ENCODE measurements at places on chromosomes 1 and 21.

- DNase-seq: peak; percentile 86
Measured at GRCh38 chr1:119702384-119702783, 9.3 kb upstream of the PHGDH start.

DNA sequence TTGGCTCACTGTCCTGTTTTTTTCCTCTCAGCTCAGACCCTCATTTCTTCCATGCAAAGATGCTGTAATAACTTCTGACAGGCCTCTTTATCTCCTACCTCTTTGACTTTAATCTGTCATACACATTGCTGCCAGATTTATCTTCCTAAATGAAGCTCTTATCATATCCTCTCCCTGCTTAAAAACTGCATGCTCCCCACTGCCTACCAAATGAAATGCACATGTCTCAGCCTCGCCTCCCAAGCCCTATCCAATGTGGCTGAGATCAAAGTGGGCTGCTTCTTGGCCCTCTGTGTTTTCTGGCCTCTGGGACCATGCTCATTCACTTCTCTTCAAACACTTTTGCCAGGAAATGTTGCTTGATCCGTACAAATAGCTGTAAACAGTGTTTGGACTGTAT, 38.3 kb downstream of the IRF2BP2 start:
- no peak for DNase-seq

- no peak for DNase-seq
Measured at GRCh38 chr1:110879758-110880606, 7.0 kb downstream of the CD53 start.

DNA sequence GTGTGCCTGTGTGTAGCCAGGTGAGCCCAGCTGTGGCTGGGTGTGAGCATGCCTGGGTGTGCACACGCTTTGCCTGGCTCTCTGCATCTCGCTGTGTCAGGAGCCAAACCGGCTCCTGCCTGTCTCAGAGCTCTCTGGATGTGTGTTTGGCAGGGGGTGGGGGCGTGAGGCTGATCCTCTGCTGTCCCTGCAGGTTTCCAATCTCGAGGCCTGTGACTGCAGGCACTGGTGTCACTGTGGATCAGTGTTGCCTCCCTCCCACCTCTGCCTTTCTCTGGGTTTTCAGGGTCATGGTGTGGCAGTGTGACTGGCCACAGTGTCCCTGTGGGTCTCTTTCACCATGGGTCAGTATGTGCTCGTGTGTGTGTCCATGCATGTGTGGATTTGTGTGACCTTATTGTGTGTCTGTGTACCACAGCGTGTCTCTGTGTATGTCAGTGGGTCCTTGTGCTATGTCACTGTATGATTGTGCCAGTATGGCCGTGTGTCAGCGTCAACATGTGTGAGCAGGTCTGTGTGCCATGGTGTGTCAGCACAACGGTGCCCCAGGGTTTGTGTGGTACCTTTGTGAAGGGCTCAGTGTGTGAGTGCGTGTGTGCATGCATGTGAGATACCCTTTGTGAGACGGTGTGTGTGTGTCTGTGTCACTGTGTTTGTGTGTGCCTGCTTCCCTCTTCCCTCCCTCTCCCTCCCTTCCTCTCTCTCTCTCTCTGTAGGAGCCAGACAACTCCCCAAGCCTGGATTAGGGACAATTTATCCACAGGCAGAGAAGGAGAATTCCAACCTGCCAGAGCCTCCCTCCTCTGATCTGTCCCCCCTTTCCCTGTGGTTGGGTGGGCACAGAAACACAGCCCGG, 43.4 kb downstream of the AHDC1 start:
- DNase-seq: no peak

- DNase-seq: peak; percentile 88
Measured at GRCh38 chr1:154624746-154625643, 17.0 kb upstream of the ADAR start.

DNA sequence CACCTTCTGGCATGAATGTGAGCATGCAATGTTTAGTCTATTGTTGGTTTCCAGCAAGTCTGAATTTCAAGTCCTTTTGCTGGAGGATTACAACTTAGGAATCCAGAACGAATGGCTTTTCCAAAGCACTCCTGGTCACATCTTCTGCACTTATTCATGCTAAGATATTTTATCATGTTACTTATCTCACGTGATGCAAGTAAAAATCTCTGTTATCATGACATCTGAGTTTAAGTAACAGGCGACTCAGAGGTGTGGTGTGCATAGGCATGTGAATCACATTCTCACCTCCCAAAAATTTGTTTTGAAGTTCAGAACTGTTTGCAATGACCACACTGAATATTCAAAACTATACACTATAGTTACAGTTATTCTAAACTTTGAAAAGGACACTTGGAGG, 204.8 kb upstream of the FGGY start:
- DNase-seq: peak; percentile 53

- DNase-seq: no peak
Measured at GRCh38 chr1:26288311-26288941, 8.5 kb downstream of the SH3BGRL3 start.

DNA sequence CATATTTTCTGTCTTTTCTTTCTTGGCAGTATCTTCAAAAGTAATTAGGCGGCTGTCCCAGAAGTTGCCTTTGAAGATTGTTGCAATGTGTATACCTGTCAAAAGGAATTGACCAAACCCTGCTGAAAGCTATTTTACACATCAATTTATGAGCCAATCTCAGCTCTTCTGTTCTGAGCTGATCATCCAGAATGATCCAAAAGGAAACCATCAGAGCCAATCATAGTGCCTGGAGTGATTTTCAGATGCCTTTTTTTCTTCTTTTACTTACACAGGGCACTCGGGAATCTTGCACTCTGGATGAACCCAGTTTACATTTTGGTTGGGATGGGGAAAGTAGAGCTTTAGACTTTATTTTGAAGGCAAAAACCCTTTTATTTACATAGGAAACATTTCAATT, 21.8 kb upstream of the APOBEC4 start:
- DNase-seq: no peak

DNA sequence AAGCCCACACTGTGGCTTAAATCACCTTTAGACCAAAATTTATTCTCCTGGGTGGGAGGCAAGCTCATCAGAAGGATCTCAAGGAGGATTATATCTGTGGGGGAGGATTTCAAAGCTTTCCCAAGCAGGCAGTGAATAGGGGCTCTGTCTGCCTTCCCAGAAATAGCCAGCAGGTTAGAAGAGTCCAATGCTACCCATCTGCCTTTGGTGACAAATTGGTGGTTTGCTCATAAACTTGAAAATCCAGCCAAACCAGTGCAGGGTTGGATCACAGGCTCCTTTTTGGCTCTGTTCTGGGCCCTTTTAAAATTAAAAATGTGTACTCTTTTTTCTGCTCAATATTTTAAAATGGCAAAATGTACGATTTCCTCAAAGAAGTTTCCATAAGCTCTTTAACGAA, 118.9 kb upstream of the ZC3H11B start:
- DNase-seq: no peak

- no peak for DNase-seq
Measured at GRCh38 chr1:188427642-188428041, 1598.9 kb downstream of the PLA2G4A start.

DNA sequence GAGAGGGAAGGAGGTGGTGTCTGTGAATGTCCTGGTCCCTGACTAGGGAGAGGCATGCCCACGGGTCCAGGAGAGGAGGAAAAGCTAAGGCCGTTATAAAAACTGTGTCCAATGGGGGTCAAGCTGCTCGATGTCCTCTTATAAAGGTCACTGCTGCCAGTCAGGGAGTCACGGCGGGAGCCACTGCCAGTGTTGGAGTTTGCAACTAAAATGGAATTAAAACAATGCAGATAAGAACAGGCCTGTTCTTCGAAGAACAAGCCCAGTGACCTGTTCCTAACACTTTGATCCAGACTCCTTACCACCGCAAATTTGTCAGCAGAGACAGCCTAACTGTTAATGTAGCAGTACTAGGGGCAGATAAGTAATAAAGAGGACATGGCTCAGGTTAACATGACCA, 56.1 kb upstream of the SDC3 start:
- no peak for DNase-seq

- no peak for DNase-seq
Measured at GRCh38 chr1:94438692-94439276, 20.6 kb downstream of the ABCD3 start.

- DNase-seq: no peak
Measured at GRCh38 chr1:54284781-54285529, 85.0 kb downstream of the MRPL37 start.

DNA sequence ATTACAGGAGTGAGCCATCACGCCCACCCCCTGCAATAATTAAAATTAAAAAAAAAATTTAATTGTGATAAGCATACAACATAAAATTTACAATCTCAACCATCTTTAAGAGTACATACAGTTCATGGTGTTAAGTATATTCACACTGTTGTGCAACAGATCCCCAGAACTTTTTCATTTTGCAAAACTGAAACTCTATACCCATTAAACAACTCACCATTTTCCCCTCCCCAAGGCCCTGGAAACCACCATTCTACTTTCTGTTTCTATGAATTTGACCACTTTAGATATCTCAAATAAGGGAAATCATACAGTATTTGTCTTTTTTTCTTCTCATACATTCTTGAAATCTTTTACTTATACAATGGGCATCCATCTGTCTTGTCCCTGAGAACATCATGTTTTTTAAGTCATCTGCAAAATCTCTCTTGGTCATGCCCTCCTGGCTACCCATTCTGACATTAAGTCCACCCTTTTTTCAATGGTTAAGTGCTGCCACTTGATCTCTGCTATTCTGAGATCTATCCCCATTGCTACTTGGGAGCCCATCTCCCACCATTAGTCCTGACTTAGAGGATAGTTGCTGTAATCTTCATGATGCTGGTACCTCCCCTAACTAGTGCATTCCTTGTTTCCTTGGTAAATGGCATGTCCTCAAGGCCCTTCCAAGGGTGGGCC, 39.4 kb upstream of the ZFYVE9 start:
- DNase-seq: no peak

GRCh38 chr21:22351076-22351475, 1352.9 kb downstream of the NCAM2 start:
- no peak for DNase-seq

DNA sequence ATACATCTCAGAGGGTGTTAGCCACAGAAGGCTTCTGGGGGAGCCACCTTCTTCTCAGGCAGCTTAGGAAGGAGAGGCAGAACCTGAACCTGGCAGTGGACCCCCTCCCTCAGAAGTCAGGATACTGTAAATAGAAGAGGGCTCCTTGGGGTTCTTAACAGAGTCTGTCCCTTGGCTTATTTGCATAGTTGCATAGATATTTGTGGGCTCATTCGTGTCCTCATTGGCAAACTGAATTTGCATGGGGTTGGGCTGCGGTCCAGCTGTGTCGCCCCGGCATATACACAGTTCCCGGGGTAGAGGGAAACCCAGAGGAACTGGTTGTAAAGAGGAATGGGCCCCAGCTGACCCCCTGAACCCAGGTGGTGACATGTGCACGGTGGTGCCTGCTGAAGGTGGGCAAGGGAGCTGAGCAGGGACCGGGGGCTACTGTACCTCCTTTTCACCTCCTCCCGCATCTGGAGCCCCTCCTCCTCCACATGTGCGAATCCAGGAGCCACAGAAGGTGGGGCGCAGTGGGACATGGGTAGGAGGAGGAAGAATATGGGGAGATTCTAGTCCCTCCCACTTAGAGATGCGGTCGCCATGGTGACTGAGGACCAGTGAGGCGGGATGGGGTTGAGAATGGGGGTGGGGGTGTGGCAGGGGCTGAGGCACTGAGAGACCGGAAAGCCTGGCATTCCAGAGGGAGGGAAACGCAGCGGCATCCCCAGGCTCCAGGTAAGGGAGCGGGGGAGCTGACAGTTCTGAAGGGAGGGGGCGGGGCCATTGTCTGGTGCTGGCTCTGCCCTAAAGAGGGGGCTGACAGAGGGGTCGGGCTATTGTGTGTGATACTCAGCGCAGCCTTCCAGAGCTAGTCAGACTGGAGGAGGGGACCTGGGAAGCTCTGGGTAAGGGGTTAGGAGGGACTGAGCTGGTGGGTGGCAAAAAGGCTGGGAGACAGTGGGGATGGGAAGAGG, 3.7 kb upstream of the SEMA4A start:
- no peak for DNase-seq

- no peak for DNase-seq
Measured at GRCh38 chr1:41844781-41845272, 73.9 kb downstream of the HIVEP3 start.

DNA sequence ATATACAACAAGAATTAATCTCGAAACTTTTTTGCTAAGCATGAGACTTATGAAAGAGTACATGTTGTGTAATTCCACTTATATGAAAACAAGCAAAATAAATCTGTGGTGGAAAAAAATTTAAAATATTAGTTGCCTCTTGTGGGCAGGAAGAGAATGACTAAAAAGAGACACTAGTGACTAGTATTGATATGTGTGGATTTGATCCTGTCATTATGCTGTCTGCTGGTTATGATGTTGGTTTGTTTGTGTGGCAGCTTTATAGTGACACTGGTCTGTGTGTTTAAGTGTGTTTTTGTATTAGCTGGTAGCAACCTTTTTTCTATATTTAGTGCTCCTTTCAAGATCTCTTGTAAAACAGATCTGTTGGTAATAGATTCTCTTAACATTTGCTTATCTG, 267.8 kb upstream of the NRIP1 start:
- no peak for DNase-seq

- DNase-seq: peak; percentile 15
Measured at GRCh38 chr1:219185486-219186117, 11.9 kb downstream of the LYPLAL1 start.

DNA sequence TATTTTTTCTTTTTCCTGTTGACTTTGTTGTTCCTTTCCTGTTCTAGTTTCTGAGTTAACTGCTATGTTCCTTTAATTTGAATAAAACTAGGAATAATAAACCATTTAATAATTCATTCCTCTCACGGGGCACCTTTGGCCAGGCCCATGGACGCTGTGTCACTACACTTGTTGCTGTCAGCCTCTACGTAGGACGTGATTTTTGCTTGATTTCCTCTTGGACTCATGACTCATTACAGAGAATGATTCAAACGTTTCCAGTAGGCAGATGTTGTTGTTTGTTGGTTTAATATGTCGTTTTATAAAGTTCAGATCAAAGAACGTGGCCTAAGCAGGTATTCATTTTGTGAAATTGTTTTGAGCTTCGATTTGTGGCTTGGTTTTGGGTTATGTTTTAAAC, 9.1 kb upstream of the SLC19A1 start:
- peak; percentile 37 for DNase-seq

- peak; percentile 85 for DNase-seq
Measured at GRCh38 chr1:93567255-93567918, 114.2 kb downstream of the BCAR3 start.

DNA sequence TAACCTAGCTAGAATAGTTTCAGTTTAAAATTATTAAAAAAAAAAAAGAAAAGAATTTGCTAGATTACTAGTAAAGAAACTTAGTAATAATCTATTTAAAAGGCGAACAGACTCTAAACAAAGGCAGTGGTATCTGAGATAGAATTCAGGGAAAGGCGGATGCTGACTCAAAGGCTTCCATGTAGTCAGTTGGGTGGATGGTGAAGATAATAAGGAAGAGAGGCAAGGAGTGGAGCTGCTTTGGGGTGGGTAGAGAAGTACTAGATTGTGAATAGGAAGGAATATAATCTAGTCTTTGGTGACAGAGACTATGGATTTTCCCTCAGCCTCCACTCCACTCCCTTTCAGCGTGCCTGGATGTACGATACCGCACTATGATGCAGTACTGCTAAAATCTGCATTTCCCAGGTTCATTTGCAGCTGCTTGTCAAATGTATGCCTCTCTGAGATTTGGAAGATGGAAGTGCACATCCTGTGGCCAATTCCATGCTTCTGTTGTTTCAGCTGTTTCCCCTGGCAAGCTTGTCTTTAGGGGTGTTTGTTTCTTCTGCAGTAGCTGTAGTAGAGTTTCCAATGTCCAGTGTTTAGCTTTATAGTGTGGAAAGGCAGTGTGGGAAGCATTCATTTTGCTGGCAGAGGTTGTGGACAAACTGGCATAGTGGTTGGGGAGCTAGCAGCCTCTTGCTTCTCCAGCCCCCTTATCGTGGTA, 184.6 kb upstream of the NRIP1 start:
- peak; percentile 25 for DNase-seq

- DNase-seq: peak; percentile 45
Measured at GRCh38 chr1:183416850-183417771, 1.1 kb downstream of the NMNAT2 start.

Data from fibroblast of upper back skin (primary cell).